ENCODE measurements at places on chromosomes 1 and 21.

GRCh38 chr1:182118851-182119250 is 57.3 kb upstream of the ZNF648 start:
- no peak for DNase-seq

- DNase-seq: no peak
Measured at GRCh38 chr1:53584777-53585107, 125.5 kb downstream of the DMRTB1 start.

GRCh38 chr1:59071876-59072582 is 224.9 kb upstream of the FGGY start:
- no peak for DNase-seq

GRCh38 chr1:12666141-12666735 is 22.4 kb downstream of the AADACL4 start:
- DNase-seq: no peak

DNA sequence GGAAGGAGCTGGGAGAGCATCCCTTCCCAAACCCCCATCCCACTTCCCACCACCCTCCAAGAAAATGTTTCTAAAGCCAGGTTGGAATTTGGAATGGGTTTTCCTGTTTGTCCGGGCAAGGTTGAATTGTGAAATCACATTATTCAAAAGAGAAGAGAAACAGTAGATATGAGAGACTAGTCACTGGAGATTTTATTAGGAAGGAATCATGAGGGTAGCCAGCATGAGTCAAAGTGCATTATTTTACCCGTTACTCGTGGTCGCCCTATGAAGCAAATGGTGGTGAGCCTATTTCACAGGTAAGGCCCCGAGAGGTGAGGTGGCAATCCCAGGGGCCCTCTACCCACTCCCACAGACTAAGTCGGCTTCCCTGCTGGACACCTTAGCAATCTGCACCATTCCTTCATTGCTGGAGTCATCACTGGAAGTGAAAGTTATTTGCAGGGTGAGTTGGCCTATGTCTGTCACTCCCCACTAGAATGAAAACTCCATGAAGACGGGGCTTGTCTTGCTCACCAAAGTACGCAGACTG is 52.8 kb downstream of the TOMM20 start:
- DNase-seq: no peak

DNA sequence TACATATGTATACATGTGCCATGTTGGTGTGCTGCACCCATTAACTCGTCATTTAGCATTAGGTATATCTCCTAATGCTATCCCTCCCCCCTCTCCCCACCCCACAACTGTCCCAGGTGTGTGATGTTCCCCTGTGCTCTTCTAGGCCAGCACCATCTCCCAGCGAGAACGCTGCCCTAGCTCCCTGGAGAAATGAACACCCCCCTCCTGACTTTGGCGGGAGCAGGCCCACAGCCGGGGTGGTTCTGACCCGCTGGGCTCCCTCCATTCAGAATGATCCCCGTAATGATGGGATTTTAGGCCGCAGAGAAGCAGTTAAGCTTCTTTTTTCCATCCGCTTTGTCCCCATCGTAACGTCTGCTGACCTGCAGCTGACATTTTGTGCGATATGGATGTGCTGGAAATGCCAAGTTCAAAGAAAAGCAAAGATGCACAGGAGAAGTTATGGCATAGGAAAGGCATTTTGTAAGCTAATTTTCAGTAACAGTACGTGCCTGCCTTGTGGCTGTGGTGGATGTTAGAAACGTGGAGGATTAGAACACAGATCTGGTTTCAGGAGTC is 39.3 kb downstream of the ELK4 start:
- no peak for DNase-seq

- no peak for DNase-seq
Measured at GRCh38 chr1:7207875-7208646, 422.8 kb downstream of the CAMTA1 start.

- no peak for DNase-seq
Measured at GRCh38 chr1:204793259-204793914, 77.3 kb upstream of the NFASC start.

DNA sequence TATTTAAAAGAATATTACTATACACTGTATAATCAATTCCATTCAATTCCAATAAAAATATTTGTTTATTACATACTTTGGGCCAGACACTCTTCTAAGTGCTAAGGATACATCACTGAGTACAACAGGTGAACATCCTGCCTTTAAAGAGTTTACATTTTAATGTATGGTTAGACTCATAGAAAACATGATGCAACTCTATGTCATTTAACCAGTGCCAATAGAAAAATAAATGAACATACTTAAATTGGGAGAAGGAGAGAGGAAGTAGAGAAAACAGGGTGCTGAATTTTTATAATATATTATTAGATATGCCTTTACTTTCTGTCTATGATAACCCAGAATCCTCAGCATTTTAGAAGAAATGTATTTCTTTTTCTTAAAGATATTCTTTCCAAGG is 119.2 kb downstream of the TSEN15 start:
- no peak for DNase-seq

DNA sequence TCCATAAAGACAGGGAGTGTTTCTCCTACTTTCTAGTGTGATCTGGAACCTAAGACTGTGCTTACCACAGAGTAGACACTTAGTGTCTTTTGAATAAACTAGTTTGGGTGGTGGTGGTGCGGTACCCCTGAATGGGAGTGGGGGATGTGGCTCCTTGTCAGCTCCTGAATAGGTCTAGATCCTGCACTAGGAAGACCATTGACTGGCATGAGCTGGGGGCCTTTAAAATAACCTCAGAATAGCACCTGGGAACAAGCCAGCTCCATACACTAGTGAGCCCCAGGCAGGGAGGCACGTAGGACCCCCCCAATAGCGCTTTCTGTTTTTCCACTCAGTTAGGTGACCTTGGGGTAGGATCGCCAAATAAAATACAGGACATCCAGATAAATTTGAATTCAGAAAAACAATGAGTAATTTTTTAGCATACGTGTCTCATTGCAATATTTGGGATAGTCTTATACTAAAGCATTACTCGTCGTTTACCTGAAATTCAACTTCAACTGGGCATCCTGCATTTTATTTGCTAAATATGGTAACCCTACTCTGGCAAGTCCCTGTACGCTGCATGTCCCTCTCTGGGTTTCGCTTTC is 45.6 kb downstream of the AZIN2 start:
- DNase-seq: no peak

GRCh38 chr1:41819069-41819468 is 99.7 kb downstream of the HIVEP3 start:
- no peak for DNase-seq

DNA sequence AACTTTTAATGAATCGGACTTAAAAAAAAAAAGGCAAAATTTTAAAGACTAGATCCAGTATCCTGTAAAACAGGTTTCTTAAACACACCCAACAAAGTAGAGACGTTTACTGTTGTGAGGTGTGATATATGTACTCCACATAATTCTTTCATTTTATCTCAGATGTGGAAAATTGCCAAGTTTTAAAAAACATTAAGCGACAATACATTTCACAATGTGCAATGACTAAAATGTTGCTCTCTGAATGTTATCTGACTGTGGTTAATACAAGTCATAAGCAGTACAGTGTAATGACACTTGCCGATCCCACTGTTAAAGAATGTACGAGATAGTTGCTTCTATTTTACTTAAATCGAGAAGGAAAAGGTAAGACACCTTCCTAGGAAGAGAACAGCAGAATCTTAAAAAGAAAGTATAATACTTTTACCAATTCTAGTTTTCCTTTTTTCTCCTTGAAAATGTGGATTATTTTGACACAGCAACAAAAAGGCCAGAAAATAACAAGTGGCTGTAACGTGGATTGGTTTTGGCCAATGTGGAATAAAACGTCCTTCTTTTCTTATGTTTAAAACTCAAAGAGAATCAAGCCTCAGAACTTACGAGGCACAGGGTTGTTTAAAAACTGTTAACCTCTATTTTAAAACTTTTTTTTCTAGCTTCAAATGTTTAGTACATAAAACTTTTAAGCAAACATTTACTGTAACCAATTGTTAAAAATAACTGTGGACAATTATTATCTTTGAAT is 51.4 kb downstream of the TP53BP2 start:
- no peak for DNase-seq

GRCh38 chr1:55188909-55189308 is 26.3 kb downstream of the USP24 start:
- no peak for DNase-seq

DNA sequence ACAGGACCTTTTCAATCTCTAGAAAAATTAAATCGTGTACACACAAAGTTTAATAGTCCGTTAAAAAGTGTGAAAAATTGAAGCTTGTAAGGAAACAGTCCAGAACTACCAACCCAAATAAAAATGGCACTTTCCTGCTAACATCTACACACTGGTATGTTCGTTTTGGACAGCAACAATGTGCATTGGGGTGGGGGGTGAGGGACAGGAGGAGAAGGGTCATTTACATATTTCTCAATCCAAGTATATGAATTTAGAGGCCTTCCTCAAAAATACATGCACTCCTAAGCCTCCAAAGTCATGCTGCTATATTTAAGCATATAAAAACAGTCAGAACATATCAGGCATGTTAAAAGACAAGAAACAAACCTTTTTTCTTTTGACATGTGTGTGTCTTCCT is 2.5 kb downstream of the PPP1R15B start:
- no peak for DNase-seq

GRCh38 chr1:81974222-81974841 is 173.6 kb downstream of the ADGRL2 start:
- no peak for DNase-seq

DNA sequence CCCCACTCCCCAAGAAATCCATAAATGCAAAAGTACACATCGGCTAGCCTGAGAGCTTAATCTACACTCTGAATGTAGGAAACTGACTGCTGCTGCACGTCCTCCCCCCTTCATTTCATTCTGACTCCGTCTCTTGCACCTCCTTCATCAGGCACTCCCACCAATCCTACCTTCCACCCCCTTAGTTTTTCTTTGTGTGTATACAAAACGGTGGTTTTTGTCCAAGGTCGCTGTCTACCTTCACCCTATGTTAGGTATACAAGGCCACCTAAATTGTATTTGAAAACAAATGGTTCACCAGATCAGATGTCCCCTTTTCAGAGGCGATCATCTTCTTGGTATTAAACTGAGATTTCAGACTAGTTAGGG is 1.9 kb downstream of the WDR26 start:
- DNase-seq: no peak

DNA sequence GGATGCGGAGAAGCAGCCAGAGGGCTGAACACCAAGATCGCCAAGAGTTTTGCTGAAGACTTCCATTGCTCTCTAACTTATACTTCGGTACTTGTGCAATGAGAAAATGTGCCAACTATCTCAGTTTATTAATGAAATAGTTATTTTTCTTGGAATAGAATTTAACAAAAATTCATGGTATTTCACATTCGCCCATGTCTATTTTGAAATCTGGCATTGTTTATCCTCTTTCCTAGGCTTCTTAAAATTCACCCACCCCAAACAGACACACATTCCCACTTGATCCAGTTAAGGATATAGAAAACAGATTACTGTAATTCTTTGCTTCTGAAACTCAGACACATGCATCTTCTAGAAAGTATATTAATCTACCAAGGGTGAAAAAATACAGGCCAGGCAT is 56.3 kb upstream of the ADAMTS5 start:
- no peak for DNase-seq

DNA sequence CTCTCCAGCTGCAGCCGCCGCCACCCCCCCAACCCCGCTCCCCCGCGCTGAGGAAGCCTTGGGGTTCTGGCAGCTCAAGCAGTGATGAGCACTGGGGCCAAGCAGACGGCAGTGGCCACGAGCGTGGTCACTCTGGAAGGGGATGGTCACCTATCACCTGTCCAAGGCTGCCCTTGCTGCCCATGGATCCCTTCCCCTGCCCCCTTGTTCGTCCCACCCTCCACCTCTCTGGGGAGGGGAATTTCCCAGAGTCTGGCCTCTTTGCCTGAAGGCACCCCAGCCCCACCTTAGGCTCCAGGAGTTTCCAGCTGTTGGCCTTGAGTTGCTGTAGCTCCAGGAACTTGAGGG is 7.2 kb upstream of the SMIM12 start:
- DNase-seq: no peak

DNA sequence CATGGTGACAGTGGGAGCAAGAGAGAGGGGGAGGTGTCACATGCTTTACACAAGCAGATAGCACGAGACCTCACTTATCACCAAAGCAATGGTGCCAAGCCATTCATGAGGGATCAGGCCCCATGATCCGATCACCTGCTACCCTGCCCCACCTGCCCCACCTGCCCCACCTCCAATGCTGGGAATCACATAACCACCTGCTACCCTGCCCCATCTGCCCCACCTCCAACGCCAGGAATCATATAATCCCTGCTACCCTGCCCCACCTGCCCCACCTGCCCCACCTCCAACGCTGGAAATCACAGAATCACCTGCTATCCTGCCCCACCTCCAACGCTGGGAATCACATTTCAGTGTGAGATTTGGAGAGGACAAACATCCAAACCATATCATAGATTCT is 10.6 kb upstream of the AIRE start:
- DNase-seq: no peak

- no peak for DNase-seq
Measured at GRCh38 chr1:172054172-172054571, 212.9 kb downstream of the DNM3 start.

GRCh38 chr1:239260842-239261241 is 125.5 kb upstream of the CHRM3 start:
- no peak for DNase-seq

- no peak for DNase-seq
Measured at GRCh38 chr1:12630946-12631530, 12.8 kb upstream of the AADACL4 start.

DNA sequence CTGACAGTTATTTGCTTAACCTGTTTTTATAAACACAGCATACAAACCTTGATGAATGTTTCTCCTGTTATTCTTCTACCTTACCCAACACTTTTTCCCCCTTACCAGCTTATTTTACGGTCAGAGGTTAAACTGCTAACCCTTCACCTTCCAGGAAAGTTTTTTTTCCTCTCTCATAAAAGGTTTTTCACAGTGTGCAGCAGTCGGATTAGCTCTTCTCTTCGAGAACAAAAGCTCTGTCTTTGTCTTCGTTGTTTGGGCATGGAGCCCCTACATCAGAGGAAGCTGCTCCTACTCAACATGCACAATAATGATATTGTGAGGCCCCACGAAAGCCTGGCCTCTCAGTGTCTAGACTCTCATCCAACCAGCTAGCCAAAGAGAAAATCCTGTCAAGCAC is 42.0 kb downstream of the DENND1B start:
- DNase-seq: no peak

GRCh38 chr1:248849152-248849551 is 9.7 kb downstream of the ZNF692 start:
- DNase-seq: no peak

DNA sequence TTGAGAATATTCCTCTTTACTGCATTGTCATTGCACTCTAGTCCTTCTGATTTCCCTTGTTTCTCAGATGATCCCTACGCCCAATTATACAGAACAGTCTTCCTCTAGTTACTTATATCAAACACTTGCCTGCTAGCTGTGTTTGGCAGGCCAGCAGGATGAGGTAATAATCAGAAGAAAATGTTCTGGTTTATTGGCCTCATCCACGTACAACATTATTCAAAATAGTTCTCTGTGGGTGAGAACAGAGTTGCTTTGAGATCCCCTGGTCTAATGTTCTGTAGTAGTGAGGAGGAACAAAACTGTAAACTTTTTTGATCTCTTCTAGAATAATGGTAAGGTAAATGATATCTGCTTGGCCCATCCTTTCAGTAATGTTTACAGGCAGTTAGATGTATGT is 22.3 kb upstream of the C1orf105 start:
- no peak for DNase-seq
